Activated naive CD4-positive, alpha-beta T cell treated with anti-CD3 and anti-CD28 coated beads for 36 hours (primary cell): ENCODE measurements at places on chromosomes 1 and 21.

DNA sequence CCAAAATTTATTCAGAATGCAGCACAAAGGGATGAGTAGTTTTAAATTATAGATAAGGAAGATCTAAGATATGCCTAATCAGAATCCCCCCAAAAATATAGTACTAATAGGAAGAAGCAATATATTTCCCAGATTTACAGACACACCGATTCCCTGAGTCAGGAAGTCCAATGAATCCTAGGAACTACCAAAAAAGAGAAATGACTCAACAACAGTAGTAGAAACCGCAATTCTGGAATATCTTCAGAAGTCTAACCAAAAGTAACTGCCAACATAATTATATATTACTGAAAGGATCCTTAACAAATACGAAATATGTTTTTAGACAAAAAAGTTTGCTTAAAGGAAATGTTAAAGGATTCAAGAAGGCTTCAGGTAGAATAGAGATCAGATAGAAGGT lies 10.3 kb downstream of the AHCTF1 start:
- DNase-seq, result no peak

- no peak for DNase-seq
These were observed 115.9 kb downstream of the RHOU start for GRCh38 chr1:228851193-228851592.

DNA sequence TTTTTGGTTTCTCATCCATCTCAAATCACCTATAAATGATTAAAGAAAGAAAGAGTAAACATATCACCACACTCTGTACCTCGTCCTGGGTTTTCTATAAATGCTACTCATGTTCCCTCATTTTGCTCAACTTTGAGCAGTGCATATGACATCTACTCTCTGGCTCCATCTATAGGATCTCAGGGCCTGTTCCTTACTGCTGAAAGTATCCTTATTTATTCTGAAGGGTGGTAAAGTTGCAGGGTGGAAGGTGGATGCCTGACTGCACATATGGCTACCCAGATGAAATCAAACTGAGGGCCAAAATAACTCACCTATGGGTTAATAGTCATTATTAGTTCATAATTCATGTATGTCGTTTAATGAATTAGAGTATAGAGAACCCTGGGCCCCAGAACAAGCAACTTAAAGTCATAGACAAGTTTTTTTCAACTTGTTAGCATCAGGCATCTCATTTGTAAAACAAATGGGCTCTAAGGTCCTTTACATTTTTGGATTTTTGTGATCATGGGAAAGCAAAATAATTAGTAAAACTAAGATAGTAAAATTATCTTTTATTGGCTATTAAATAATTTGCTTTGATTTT lies 46.5 kb downstream of the NCF2 start:
- no peak for DNase-seq

GRCh38 chr1:92194511-92194910 lies 23.2 kb upstream of the C1orf146 start:
- DNase-seq, result no peak

DNA sequence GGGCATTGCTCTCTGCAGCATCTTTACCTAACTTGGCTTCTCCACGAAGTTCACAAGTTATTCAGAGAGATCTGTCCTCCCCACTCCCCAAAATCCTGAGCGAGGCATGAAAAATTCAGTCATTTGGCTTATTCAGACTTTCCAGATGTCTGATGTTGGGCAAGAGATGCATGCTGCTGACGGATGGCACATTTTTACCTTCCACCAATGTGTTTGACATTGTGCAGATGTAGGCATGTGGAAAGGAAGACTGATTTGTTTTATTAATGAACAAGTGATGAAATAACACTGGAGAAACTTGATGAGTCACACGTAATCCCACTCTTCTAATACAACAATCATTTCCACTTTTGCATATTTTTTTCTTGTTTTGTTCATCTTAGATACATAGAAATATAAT lies 86.7 kb downstream of the C1orf94 start:
- no peak for DNase-seq
